CD8-positive, alpha-beta T cell (primary cell): ENCODE measurements at places on chromosomes 5 and 9.

GRCh38 chr5:126100767-126101166 lies 322.4 kb upstream of the GRAMD2B start:
- no peak for DNase-seq

- DNase-seq, result no peak
Measured at GRCh38 chr9:83449166-83449565, 89.0 kb downstream of the FRMD3 start.

DNA sequence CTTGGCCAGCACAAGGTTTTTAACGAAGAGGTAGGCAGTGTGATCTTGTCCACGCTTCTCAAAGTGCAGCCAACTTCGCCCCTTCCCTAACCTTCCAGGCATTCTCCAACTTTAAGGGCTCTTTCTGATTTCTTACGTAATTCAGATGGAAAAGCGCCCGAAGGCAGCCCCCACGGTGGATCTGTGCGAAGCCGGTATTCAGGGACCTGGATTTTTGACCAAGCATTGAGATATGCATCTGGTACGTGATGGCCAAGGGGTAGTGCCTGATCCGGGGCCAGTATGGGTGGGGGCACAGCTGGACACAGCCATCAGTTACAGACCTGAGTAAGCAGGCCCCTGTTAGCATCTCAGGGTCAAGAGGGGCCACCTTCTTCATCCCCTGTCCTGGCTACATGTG lies 80.0 kb downstream of the AMBP start:
- DNase-seq, result no peak

- no peak for DNase-seq
Measured at GRCh38 chr9:108212184-108212583, 643.6 kb downstream of the ACTL7B start.

DNA sequence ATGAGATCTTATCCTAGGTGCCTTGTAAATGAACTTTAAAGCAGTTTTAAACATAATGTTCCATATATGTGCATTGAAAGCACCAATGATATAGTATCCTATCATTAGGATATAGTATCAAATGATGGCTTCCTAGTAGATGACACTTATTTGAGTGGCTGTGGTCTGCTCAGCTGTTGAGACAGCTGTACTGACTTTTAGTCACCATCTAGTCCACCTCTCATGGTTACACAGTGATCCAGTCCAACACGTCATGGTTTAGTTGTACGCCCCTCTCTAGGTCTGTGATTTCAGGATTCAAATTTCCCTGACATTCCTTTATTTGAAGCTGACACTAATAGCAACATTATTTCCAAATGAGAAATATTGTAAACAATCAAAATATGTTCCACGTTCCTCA lies 127.3 kb upstream of the TUT7 start:
- no peak for DNase-seq

GRCh38 chr5:7886849-7887475 lies 18.0 kb downstream of the MTRR start:
- no peak for DNase-seq

GRCh38 chr9:89774858-89775370 lies 170.1 kb downstream of the GADD45G start:
- no peak for DNase-seq

- no peak for DNase-seq
Measured at GRCh38 chr5:180799194-180799593, 3.4 kb downstream of the MGAT1 start.

DNA sequence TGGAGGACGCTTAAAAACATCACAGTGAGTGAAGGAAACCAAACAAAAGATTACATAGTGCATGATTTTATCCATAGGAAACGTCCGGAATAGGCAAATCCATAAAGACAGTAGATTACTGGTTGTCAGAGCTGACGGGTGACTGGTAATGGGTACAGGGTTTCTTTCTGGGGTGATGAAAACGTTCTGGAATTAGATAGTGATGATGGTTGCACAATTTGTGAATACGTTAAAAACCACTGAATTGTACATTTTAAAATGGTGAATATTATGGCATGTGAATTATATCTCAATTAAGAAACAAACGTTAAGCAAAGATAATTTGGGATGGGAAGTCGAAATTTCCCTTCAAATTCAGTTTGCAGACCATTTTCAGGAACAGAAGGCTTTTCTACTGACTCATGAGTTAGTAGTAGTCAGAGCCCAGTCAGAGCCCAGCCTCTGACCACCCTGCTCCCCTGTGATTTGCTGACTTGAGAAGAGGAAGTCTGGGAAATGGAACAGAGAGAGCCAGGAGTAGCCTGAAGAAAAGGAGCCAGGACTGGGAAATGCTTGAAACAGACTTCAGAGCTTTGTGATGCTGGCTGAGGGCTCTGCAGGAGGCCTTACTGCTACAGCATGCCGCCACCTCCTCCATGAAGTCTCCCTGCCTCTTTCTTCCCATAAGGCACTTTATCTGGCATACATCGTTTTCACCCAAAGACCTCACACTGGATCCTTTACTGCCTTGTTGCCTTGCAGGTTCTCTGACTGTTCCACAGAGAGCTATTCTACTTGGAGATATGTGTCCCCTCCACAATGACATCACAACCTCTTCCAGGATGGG lies 46.4 kb upstream of the CTNNA1 start:
- DNase-seq, result no peak

DNA sequence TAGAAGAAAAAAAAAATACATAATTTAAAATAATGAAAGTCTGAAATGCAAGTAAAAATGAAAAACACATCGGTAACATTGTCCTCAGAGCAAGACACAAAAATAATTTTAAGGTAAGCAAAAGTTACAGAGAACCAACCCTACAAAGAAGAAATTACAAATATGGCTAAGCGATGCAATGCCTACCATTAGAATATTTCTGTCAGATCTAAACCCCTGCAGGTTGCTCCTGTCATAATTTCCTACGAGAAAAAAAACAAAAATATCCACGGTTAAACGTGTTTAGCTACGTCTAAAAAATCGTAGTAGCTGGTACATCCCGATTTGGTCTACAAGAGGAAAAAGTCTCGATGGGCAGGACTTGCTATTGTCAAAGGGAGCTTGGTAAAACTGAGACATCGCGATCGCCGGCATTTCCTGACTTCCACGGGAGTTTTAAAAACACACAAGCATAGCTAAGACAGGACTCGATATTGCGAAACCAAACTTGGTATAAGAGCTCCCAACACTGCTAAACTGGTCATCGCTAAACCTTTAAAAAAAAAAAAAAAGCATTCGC lies 1.1 kb upstream of the ANXA2R start:
- peak; percentile 55 for DNase-seq

GRCh38 chr9:5073701-5074100 lies 88.6 kb downstream of the JAK2 start:
- no peak for DNase-seq

DNA sequence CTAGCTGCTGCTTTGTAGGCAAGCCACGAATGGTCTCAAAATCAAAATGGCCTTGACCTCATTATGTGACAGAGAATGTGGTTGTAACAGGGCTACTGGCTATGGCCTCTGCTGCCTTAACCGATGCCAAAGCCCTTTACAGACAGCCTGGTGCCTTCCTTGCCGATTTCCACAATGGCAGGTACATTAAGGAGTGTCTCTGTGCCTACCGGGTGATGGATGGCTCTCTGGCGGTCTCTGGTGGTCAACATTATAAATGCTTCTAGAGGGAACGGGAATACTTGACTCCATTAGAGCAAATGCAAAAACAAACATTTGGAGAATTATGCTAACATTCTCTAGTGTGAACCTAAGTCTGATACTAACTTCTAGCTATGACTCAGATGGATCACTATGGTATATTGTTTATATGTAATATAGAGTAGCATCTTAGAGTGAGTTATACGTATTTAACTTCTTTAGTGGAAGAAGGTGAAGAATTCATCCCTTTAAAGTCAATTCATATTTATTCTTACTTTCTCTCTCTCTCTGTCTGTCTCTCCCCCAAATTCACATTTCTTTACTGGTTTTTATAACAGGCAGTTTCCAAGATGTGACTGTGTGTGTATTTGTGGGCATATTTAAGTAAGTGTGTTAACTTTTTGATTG lies 52.5 kb downstream of the RPS23 start:
- DNase-seq, result peak; percentile 55

GRCh38 chr5:111511831-111512374 lies 432 bp downstream of the STARD4 start:
- DNase-seq, result no peak

DNA sequence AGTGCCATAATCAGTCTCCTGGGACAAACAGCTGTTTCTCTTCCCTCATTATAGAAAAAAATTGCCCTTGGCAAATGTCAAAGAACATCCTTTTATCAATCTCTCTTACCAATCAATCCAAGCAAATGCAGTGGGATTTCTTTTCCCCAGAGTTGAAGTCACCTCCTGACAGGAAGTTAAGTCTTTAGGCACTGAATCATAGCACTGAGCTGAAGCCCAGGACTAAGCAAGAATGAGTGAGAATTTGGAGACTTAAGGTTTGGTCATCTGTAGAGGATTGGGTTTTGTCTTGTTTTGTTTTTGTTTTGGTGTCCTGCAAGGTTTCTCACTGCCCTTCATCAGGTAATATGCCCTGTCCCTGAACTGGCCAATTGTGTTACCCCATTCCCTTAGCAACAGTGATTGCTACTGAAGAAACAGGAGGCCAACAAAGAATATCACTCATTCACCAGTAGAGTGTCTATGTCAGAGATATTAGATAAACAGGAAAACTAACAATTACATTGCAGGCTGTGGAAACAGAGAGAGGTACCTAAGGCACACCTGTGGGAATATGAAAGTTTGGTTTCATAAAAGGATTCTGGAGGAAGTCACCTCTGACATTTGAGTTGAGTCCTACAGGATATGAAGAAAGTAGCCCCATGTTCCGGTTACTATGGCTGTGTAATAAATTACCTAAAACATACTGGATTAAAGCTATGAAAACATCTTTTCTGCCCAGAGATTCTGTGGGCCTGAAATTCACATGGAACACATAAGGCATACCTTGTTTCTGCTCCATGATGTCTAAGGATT lies 4.5 kb upstream of the FXN start:
- no peak for DNase-seq

- no peak for DNase-seq
Measured at GRCh38 chr9:96413302-96414221, 4.6 kb downstream of the ZNF367 start.

DNA sequence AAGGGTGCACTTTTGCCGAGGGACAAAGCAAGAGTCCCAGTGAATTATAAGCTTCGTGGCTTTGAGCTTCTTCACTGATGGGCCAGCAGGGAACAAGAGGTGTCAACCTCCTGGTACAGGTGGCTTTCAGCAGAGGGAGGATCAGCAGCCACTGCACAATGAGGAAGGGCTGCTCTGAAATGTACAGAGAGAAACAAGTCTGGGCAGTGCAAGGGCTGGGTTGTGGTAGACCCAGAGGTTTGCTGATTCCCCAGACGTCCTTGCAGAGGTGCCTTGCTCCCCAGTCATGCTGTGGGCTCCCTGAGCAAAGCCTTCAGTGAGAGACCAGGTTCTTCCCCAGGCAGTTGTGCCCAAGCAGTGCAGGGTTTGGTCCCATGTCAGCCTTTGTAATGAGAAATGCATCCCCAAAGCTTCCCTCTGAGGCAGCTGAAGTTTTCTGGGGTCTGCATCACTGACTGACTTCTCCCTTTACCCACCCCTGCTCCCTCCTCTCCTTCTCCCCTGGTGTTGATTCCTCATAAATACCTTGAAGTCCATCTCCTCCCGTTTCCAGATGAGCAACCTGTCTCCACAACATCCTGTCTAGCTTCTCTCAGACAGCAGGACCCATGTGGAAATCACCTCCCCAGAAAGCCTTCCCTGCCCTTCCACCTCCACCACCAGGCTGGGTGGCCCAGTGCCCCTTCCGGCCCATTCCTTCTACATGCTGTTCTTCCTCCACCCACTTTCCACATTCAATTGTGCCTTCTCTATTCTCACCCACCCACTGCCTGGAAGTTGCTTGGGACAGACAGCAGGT lies 599.6 kb upstream of the ADAMTS16 start:
- DNase-seq, result no peak

- DNase-seq, result no peak
Measured at GRCh38 chr5:170542691-170543293, 39.0 kb downstream of the KCNIP1 start.

- DNase-seq, result no peak
Measured at GRCh38 chr5:140966293-140967225, at the start of gene PCDHAC2. PCDHAC2 (plus strand) TSS chr5:140966476; CDS start chr5:140966767, 291 bp downstream.

GRCh38 chr5:168424594-168425323 lies 61.5 kb upstream of the RARS1 start:
- DNase-seq, result no peak

GRCh38 chr5:61348447-61348846 lies 16.4 kb downstream of the ZSWIM6 start:
- no peak for DNase-seq

DNA sequence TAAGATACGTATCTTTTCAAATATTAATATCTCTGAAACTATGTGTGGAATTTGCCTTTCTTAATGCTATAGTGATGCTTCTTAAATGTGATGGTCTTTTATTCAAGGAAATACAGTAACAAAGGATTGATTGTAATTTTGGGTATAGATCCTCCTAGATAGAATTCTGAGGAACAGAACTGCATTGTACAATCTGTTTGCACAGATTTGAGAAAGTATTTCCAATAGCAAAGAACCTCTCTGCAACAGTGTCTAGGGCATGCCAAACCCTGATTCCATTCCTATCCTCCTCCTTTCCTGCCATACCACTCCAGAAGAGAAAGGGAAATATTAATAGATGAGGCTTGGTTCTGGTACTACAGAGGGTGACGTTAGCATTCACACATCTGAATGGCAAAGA lies 10.4 kb downstream of the SMIM15 start:
- no peak for DNase-seq

DNA sequence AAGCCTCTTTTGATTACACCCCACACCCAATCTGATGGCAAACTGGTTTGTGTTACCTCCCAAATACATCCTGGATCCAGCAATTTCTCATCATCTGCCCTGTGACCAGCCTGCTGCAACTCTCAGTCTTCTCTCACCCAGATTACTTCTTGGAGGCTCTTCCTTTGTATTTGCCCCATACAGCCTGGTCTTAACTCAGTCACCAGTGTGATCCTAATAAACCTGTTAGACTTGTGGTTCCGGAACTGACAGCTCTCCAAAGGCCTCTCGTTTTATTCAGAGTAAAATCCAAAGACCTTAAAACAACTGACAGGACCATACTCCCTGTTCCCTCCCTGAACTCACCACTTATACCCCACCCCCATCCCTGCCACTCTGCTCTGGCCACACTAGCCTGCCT lies 228.2 kb upstream of the PAPPA start:
- no peak for DNase-seq
